ENCODE measurements at places on chromosomes 7 and 10.

GRCh38 chr10:133072720-133073390 lies 14.9 kb upstream of the ADGRA1 start:
- no peak for DNase-seq

DNA sequence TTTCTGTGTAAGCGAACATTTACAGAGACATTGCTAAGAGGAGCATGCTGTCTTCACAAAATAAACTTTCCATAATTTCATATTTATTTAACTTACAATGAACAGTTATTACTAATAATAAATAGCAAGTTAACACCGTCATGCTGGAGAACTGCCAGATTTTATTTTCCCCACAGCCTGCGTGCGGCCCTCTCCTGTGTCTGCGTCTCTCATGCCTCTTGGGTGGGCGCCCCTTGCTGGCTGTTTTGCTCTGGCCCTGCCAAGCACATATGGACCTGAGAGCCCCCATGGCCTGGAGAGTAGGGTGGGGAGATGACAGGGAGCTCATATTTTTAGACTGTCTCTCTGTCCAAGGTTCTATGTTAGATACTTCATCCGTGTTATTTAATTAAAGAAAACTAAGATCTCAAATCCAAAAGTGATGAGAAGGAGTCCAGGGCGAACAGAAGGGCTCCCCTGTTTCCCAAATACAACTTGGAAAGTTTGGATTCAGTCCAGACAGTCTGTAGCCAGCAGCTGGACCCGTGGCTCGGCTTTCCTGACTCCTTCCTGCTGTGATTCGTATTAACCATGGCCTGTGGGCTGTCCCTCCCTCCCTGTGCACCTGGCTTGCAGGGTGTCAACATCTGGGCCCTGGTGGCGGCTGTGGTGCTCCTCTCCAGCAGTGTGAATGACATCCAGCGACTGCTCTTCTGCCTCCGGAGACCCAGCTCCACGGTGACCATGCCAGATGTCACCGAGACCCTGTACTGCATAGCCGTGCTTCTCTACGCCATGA lies 20.5 kb downstream of the FBH1 start:
- DNase-seq, result no peak

DNA sequence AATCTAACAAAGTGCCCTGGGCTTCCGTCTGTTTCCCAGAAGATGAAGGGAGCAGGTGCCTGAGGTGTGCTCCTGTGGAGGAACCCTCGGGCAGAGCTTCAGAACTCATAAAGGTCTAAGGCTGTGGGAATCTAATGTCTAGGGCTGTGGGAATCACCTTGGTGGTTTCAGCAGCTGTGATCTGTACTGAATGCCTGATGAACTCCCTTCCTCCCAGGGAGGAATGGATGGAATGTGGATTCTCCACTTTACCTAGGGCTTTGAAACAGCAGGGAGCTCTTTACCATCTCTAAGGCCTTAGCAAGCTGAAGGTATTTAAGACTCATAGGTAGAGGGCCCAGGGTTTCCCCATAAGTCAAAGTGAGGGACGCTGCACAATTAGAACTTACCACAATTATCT lies 36.0 kb upstream of the SEMA3E start:
- DNase-seq, result no peak

- no peak for DNase-seq
Measured at GRCh38 chr10:114729103-114729659, 71.1 kb upstream of the ABLIM1 start.

GRCh38 chr7:90540406-90540805 lies 55.7 kb upstream of the CDK14 start:
- no peak for DNase-seq

DNA sequence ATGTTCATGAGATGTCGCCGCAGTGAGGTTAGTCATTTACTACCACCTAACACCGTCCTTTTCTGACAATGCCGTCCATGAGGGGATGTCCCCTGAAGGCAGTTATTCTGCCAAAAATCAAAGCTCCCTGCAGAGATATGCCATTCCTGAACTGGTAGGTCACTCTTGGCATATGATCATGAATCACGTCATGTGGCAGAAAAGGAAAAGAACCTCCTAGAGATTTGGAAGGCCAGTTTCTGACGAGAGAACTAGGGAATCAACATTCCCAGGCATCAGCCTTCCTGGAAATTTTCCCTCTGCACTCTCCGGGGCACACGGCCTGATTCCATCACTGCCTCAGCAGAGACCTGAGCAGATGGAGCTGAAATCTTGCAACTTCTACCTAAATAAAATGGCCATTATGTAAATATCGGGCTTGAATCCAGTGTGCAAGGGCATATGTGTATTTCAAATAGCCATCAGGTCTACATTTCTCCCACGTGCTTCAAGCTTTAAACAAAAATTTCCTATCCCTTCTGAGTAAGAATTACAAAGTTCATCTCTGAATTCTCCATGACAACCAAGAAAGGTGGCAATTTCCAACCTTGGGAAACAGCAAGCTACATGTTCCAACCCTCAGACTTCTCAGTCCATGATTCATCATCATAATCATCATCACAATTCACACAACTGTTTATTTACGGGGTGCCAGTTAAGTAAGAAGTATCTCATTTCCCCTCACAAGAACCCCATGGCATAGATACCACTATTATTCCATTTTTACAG lies 46.5 kb downstream of the AMPH start:
- DNase-seq, result no peak

- DNase-seq, result no peak
Measured at GRCh38 chr7:158382363-158383254, 205.0 kb downstream of the PTPRN2 start.

- no peak for DNase-seq
Measured at GRCh38 chr7:97845622-97846203, 26.5 kb downstream of the ASNS start.

GRCh38 chr10:18683427-18683826 lies 24.2 kb downstream of the ARL5B start:
- DNase-seq, result no peak

GRCh38 chr7:41268878-41269277 lies 434.0 kb downstream of the INHBA start:
- no peak for DNase-seq

DNA sequence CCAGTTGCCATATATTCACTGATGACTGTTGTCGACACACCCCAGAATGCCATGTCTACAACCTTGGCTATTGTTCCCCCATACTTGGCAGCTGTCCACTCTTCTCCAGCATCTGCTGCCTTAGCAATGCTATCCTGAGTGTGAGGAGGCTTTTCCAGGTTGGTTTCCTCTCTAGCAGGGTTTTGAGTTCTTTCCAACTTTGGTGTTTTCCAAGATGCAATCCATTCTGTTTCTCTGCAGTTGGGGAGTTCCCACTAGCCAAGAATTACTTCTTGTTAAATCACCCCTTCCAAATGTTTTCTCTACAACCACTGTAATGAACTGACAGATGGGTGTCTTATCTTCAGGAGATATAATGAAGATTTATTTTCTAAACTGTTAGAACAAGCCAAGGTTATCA lies 617.4 kb downstream of the CCSER2 start:
- DNase-seq, result no peak

- DNase-seq, result no peak
Measured at GRCh38 chr10:65346466-65346865, 1579.4 kb upstream of the LRRTM3 start.

Measured in C1 segment of cervical spinal cord (tissue), 14 donors.